ENCODE measurements at places on chromosomes 16 and 17.

GRCh38 chr17:2948721-2949468, 114.5 kb downstream of the OR1D5 start:
- DNase-seq: no peak
- peaks cover 4% of the 10 kb centered on the region for H3K4me1 ChIP-seq
- H3K27ac ChIP-seq: no peak overlapping the region
- H3K27me3 ChIP-seq: peaks cover 11% of the 10 kb centered on the region
- H3K36me3 ChIP-seq: no peaks in the 10 kb centered on the region

DNA sequence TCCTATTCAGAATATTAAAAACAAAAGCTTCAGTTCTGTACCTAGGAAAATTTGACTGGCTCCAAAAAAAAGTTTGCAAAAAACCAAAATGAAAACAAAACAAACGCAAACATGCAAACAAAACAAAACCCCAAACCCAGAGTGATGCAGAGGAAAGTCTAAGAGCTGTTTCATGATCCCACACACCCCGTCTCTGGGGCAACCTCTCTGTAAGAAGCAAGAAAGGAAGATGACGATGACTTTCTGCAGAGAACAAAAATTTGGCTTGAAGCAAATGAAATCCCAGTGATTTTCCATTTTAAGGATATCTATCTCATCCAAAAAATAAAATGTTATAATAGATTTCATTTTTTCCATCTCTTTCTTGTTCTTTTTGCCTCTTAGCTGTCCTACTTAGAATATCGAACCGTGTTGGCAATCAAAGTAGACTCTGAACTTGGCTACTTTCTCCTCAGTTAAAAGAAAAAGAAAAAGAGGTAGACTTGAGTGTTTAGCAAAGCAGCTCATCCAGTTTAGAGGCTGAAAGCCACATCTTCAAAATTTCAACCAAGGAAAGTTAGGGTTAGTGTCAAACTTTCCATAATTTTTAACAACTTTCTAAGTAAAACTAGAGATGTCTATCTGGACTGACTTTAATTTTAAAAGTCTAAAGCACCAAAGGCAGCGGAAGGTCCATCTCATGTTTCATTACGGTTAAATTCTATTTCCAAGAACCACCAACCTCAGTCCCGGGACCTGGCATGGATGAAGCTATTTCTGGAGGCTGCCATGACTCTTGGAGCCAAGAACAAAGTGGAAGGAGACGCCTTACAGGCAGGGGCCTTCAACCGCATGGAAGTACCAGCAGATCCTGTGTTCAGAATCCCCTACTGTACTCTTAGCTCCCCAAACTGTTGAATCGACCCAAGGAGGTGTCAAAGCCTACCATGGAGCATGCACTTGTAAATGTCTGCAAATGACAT, 180.8 kb downstream of the XYLT1 start:
- no peak overlapping the region for H3K4me3 ChIP-seq
- peak overlapping the region; percentile 83 for H3K27ac ChIP-seq
- H3K4me1 ChIP-seq: peaks cover 16% of the 10 kb centered on the region
- no peaks in the 10 kb centered on the region for H3K27me3 ChIP-seq

DNA sequence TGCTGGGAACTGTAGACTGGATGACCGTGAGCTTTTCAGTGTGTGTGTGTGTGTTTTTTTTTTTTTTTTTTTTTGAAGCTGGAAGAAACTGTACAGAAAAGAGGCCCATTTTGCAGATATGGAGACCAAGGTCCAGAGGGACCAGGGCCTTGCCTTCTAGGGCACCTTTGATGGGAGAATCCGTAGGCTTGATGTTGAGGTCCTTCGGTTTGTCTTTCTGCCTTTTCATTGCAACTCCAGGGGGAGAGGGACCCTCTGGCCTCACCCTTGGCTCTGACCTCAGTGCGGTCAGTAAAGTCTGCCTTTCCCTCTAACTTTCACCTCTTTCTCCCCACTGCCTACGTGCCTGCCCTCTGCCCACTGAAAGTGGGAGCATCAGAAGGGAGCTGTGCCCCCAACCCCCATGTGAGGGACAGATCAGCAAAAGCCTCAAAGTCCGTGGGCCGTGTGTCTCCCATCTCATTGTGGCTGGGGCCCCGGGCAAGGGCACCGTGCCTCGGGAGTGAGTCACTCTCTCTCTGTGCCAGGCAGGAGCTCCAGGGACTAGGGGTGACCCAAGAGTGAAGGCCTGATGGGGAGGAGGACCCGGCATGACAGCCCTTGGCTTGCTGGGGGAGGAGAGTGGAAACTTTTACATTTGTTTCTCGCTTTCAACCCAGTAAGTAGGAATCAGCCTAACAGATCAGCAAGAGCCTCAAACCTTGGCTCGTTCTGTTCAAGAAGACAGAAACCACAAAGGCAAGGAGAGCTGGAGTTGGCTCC, 123.6 kb downstream of the CMIP start:
- DNase-seq: no peak
- H3K27me3 ChIP-seq: no peaks in the 10 kb centered on the region
- peaks cover 16% of the 10 kb centered on the region for H3K4me1 ChIP-seq
- H3K36me3 ChIP-seq: peaks cover 4% of the 10 kb centered on the region
- peak overlapping the region; percentile 40 for H3K4me3 ChIP-seq

- H3K4me3 ChIP-seq: no peak overlapping the region
- H3K27ac ChIP-seq: no peak overlapping the region
- H3K4me1 ChIP-seq: no peaks in the 10 kb centered on the region
- peaks cover 2% of the 10 kb centered on the region for H3K27me3 ChIP-seq
- no peak for DNase-seq
- H3K36me3 ChIP-seq: no peaks in the 10 kb centered on the region
Measured at GRCh38 chr17:16877099-16877498, 94.8 kb downstream of the TNFRSF13B start.

DNA sequence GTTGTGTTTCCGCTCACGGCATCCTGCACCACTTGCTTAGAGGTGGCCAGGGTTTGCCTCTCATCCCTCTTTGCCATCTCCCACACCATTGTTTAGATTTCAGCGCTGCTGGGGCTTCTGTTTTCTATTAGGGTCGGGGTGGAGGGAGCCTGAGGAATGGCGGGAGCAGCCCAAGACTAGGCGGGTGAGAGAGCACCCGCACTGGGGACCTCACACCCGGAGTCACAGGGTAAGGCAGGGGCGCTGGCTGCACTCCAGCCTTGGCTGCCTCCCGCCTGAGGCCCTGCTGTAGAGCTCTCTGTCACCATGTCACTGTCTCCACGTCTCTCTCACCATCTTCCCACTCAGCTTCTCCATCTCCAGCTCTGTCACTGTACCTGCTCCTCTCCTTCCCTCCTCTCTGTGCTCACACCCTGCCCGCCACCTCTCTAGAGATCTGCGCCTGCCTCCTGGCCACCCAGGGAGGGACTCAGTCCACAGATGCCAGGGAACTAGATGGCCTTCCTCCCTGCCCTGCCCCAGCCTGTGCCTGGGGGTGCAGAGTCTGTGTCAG, 32.8 kb upstream of the ABCC3 start:
- no peak overlapping the region for H3K4me3 ChIP-seq
- H3K36me3 ChIP-seq: no peaks in the 10 kb centered on the region
- H3K4me1 ChIP-seq: no peaks in the 10 kb centered on the region
- no peak for DNase-seq
- H3K27me3 ChIP-seq: peaks cover 11% of the 10 kb centered on the region

- DNase-seq: peak; percentile 75
- peaks cover 30% of the 10 kb centered on the region for H3K4me1 ChIP-seq
- no peaks in the 10 kb centered on the region for H3K27me3 ChIP-seq
- peak overlapping the region; percentile 89 for H3K4me3 ChIP-seq
- H3K27ac ChIP-seq: peak overlapping the region; percentile 85
Measured at GRCh38 chr17:17304521-17304985, 1.4 kb downstream of the NT5M start.

- peaks cover 13% of the 10 kb centered on the region for H3K27me3 ChIP-seq
- H3K4me3 ChIP-seq: no peak overlapping the region
- peaks cover 3% of the 10 kb centered on the region for H3K4me1 ChIP-seq
- no peak overlapping the region for H3K27ac ChIP-seq
Measured at GRCh38 chr17:46832945-46833839, 14.7 kb upstream of the WNT3 start.

DNA sequence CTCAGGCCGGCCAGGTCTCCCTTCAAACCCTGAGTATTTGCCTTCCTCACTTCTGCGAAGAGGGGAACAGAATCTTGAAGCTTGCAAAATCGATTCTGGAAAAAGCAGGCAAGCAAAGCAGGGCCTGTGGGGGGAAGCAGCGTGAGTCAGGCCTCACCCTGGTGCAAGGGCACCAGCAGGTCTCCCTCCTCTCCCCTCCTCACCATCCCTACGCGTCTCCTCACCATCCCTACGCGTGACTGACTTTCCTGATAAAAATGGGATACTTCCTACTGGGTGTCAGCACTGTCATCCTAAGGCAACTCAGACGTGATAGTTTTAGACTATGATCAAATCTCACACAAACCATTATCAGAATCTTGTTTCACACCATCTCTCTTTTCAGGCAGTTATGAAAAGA, 12.1 kb downstream of the CMTM3 start:
- H3K4me3 ChIP-seq: no peak overlapping the region
- peaks cover 18% of the 10 kb centered on the region for H3K36me3 ChIP-seq
- no peak for DNase-seq
- H3K27ac ChIP-seq: no peak overlapping the region
- H3K4me1 ChIP-seq: no peaks in the 10 kb centered on the region
- no peaks in the 10 kb centered on the region for H3K27me3 ChIP-seq

DNA sequence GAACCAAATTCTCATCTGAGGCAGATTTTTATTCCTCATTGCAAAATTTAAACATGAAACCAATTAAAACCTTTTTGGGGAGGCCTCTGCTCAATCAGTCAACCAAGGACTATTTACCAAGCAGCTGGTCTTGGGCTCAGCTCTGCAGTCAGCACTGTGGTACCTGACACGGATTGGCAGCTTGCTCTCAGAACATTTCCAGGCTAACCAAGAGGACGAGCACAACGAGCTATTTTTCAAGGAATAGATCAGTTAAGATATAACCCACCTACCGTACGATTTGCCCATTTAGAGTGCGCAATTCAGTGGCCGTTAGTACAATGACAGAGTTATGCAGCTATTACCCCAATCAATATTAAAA, 26.4 kb upstream of the KLHDC4 start:
- H3K36me3 ChIP-seq: no peaks in the 10 kb centered on the region
- H3K27me3 ChIP-seq: peaks cover 2% of the 10 kb centered on the region
- no peak overlapping the region for H3K4me3 ChIP-seq
- H3K27ac ChIP-seq: no peak overlapping the region
- peaks cover 2% of the 10 kb centered on the region for H3K4me1 ChIP-seq

DNA sequence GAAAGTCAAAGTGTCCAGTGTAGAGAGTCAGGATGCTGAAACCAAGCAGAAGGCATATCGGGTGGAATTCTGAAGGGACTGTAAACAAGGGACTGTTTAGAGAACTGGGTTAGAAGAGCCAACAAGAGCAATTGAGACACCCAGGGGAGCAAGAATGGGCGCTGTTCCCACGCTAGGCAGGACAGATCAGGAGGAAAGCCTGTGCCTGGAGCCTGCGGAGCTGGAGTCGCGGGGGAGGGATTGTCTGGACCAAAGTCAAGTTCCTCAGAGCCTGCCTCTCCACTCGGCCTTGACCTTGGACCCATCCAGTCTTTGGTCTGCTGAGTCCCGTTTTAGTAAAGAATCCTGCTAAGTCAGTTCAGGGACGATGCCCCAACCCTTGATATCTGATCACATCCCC, 14.7 kb upstream of the KLHL36 start:
- no peak overlapping the region for H3K4me3 ChIP-seq
- no peak for DNase-seq
- no peaks in the 10 kb centered on the region for H3K36me3 ChIP-seq
- H3K4me1 ChIP-seq: peaks cover 36% of the 10 kb centered on the region
- no peak overlapping the region for H3K27ac ChIP-seq

Measured in activated CD4-positive, alpha-beta T cell treated with anti-CD3 and anti-CD28 coated beads, Interleukin-2, amount 10 ng/mL, durations not matched to agents 24 days and 14 days (primary cell).